ENCODE measurements at places on chromosomes 4 and X.

DNA sequence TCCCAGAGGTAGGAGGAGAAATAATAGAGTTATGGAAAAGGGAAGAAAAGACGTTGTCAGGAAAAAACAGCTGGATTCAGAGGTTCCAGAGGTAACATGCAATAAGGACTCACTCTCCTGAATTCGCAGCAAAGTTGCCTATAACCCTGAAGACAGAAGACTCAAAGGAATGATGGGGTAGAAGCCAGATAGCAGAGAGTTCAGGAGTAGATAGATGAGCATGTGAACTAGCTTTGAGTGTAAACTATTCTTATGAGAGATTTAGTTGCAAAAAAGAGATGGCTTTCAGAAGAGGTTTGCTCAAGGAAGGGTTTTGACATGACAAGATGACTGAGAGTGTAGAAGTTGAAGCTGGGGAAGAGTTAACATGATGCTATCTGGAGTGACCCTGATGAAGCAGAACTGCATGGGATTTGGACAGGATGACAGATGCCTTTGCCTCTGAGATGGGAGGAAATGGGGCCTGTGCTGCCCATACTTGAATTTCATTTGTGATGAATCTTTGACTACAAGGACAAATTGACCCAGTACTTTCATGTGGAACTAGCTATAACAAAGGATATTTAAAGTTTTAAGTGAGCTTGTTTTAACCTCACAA, 73.9 kb downstream of the AMELX start:
- DNase-seq, result no peak

DNA sequence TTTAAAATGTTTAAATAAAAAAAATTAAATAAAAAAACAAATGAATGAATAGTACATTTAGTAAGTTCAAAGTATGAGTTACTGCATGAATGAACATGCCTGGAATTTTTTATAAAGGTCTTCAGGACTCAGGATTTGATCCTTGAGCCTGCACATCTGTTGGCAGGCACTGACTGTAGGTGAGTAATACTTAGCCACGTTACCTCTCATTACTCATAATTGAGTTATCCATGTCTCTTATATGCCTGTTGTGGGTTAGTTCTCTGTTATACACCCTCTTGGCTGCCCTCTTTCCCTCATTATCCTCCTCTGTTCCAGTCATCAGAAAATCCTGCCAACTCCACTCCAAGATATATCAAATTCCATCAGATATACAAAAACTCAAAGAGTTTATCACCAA, 276.0 kb downstream of the FBXW7 start:
- no peak for DNase-seq

DNA sequence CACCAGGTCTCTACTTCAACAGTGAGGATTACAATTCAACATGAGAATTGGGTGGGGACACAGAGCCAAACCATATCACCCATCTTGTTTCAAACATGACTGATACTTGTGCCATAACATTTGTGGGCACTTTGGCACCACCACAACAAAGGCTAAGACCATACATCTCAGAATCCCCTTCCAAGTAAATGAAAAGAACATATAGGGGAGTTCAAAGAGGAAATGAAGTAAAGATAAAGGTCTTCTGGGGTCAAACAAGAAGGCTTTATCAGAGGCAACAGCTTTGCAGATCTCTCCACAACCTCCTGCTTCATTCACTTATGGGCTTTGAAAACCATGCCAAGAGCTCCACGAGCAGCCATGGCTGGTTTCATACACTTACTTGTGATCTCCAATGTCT, 122.7 kb downstream of the ANKRD50 start:
- no peak for DNase-seq

- no peak for DNase-seq
Measured at GRCh38 chr4:1678244-1678643, 5.9 kb downstream of the FAM53A start.

GRCh38 chr4:114284629-114285028, 305.2 kb upstream of the ARSJ start:
- no peak for DNase-seq

- DNase-seq, result peak; percentile 8
Measured at GRCh38 chr4:101306225-101306624, 41.1 kb downstream of the PPP3CA start.

DNA sequence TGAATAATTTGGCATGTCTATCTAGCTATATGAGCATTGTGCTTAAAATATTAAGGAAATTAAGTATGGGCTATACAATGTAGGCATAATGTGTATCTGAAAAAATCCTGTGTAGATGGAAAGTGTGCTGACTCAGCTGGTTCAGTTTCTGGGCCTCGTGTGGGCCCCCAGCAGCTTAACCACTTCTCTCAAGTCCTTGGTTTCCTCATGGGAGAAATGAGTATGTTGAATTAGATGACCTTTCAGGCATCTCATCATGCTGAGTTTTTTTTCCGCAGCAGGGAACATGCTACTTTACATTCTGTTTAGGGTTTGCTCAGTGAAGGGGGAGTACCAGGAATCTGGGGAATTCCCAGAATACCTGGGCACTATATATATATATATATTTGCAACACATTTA, 30.5 kb downstream of the RHOH start:
- peak; percentile 79 for DNase-seq

DNA sequence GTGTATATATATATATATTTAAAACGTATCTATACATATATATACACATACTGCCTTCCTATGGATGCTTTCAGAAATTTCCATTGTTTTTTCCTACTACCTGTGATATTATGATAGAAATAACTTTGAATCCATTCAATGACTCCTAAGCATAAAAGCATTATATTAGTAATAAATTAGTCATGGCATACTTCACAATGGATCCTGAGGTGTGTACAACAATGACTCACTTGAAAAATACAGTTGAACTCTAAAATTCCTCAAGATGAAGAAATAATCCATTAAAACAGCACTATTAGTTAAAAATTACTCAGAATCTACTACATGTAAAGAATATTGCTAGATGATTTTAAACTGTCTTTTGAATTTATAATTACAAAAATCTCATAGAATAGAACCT, 201.1 kb downstream of the STPG2 start:
- no peak for DNase-seq

DNA sequence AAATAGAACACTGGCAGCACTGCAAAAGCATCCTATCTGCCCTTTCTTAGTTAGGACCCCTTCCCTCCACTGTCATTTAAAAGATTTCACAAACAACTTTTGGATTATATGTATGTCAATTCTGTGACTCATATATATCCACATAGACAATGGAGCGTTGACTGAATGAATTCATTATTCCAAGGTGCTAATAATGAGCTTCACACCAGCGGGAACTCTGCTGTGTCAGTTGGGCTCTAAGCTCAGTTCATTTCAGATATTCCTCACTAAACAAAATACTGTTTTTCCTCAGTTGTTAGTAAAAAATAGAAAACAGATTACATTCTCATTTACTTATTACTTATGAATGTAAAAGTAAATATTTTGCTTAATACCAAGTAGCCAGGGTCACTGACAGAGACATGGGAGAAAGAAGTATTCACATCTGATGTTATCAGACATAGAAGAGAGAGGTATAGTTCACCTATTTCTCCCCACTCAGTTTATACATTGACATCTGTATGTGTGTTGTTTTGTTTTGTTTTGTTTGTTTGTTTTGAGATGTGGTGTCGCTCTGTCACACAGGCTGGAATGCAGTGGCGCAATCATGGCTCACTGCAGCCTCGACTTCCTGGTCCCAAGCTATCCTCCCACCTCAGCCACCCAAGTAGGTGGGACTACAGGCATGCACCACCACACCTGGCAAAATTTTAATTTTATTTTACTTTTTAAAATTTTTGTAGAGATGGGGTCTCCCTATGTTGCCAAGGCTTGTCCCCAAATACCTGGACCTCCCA, 10.9 kb downstream of the NFKB1 start:
- DNase-seq, result no peak

- DNase-seq, result no peak
Measured at GRCh38 chrX:143754183-143754582, 33.6 kb upstream of the SPANXN2 start.

DNA sequence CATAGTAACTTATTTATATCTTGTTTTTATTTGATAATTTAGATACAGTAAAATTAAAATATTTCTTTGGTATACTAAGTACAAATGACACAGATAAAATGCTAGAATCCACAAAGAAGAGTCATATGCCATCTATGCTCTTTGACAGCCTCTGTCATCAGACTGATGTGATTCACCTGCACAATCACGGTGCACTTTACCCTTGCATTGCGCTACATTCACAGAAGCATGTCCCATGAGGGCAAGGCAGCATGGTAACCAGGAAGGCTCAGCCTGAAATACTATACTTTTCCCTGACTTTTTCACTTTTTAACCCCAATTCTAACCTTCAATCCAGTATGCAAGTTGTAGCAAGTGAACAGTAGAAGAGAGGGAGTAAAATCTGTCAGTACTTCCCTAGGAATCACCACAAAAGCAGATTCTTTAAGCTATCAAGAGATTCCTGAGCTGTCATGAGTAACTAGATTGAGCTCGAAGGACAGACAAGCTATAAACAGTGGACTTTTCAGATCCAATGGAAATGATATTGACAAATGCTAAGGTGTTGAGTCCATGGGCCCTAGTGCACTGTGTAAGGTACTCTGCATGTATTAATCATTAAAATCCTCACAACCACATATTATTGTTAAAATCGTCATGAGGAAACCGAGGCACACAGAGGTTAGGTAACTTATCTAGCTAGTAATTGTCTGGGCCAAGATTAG, 14.2 kb downstream of the SEC24D start:
- no peak for DNase-seq

GRCh38 chr4:103493450-103494159, 226.2 kb downstream of the TACR3 start:
- no peak for DNase-seq

DNA sequence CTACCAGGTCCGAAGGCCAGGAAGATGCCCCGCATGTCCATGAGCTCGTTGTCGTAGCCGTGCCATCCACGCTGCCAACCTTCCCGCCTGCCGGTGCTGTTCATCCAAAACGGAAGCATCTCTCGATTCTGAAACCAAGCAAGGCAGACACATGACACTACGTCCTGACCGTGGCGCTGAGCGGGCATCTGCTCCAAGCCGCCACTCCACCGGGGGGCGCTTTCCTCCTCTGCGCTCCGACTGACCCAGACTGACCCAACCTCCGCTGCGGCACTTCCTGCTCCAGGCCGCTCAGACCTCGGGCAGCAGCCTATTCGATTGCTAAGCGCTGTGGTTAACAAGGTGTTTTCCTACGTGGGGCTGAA, 120.5 kb downstream of the ENPP6 start:
- peak; percentile 51 for DNase-seq

GRCh38 chr4:12791536-12791935, 692.6 kb downstream of the RAB28 start:
- no peak for DNase-seq

DNA sequence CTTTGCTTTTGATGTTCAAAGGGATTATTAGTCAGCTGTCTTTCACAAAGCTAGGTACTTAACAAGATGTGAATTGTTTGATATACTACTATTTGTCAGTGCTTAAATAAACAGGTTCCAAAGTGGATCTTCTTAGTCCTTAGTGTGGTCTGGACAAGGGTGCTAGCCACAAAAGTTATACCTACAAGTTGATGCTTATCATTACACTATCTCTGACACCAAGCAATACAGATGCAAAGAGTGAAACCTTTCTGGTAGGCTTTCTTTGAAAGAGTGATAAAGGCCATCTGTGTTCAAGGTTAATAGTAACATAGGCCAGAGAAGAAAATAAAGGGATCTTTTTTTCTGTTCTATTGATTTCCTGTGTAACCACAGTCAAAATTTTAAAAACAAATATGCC, 12.2 kb upstream of the RBPJ start:
- DNase-seq, result no peak

DNA sequence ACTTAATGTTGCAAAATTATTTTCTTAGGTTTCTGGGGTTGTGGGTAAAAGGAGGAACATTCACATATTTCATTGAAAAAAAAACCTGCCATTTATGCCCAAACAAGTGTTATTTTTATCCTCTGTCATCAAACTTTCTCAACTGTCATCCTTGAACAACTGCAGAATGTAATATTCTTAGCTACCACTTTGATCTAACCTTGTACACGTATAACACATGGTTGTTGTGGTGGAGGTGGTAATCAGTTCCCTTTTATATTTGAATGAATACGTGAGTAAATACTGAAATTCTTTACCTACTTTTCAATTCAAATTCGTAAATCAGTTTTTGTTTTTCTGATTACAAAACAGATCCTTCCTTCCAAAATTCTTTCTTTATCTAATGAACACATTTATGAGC, 3.8 kb upstream of the AMMECR1 start:
- no peak for DNase-seq

GRCh38 chr4:128604840-128605239, 204.7 kb upstream of the JADE1 start:
- no peak for DNase-seq

DNA sequence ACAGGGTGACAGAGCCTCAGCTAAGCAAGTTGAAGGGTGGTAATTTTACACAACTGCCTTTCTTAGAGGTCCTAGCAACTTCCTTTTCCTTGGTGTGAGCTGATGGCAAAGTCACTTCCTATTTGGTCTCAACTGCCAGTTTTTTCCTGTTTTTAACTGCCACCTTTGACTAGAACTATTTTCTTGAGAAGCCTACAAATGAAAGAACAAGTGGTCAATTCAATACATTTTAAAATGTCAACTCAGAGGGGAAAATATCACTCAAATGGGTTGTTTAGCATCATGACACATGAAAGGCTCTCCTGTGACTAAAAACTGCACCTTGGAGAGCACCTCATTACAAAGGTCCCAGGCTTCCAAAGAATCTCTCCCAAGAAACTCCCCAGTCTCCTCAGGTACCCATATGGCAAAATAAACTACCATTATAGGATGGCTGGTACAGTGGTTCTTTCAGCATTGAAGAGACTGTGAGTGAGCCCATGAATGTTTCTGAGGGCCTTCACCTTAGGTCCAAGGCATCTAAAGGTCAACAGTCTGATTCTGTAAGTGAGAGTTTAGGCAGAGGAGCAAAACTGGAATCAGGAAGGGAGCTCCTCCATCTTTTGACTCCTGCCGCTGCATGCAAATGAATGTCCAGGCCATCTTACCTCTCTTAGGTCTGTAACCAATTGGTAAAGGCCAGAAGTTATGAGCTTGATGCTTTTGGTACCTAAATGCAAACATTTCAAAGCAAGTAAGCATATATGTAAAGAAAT, 5.5 kb upstream of the STK26 start:
- no peak for DNase-seq

DNA sequence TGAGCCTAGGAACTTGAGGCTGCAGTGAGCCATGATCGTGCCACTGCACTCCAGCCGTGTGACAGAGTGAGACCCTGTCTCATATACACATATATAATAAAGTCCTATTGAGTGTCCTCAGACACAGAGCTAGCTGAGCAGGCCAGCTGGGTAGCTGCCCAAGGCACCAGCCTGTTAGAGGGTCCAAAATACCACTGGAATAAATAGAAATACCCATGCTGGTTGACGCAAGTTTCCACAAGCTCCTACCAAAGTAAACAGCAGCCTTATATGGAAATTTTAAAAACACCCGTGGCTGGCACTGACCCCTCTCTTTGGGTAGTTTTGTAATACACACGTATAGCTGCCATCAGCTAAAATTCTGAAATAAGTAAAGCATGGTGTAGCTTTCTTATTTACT, 348.6 kb downstream of the BCOR start:
- DNase-seq, result no peak

- DNase-seq, result no peak
Measured at GRCh38 chr4:118975449-118976192, 87.0 kb downstream of the SYNPO2 start.

GRCh38 chrX:118963159-118963558, 11.3 kb upstream of the LONRF3 start:
- no peak for DNase-seq

GRCh38 chr4:103012060-103012459, 7.4 kb downstream of the SLC9B1 start:
- no peak for DNase-seq
